T-helper 22 cell (primary cell): ENCODE measurements at places on chromosomes 12 and 14.

DNA sequence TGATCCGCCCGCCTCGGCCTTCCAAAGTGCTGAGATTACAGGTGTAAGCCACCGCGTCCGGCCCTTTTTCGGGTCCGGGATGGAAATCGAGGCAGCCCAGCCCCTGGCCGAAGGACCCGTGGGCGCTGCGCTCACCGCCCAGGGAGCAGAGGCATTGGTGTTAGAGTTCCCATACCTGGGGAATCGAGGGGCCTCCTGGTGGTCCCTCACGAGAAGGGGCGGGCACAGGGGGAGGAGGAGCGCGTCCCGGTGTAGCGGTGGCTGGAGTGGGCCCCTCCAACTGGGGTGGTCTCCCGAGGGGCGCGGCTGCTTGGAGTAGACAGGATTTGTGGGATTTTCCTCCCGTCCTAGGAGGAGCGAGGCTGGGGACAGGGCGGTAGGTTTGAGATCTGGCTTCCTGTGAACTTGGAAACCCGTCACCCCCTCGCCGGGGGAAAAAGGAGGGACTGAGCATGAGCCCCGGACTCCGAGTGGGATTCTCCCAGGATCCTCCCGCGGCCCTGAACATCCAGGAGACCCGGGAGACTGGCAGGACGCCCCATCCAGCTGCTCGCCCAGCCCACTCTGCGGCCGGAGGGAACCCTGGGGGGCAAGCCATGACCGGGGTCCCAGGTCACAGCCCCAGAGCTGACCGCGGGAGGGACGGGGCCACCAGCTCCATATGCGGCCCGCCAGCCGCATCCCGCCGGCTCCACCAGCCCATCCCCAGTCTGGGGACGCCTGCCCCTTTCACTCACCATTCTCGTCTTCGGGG, 70.9 kb downstream of the ASCL4 start:
- no peak for DNase-seq

DNA sequence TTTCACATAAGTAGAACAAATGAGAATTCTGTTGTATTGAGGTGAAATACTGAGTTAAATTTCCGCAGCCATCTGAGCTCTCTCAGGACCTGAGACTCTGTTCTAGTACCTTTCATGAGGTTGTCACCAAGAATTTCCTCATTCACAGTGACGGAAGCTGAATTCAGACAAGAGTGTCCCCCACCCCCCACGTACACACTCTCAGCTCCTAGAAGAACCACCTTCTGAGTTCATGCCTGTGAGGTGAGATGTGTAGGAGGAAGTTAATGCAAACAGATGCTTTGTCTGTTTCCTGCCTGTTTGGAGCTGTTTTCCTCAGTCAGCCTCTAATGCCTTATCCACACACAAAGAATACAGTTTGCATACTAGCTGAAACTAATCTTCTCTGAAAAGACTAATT, 18.2 kb downstream of the BICDL1 start:
- peak; percentile 52 for DNase-seq

DNA sequence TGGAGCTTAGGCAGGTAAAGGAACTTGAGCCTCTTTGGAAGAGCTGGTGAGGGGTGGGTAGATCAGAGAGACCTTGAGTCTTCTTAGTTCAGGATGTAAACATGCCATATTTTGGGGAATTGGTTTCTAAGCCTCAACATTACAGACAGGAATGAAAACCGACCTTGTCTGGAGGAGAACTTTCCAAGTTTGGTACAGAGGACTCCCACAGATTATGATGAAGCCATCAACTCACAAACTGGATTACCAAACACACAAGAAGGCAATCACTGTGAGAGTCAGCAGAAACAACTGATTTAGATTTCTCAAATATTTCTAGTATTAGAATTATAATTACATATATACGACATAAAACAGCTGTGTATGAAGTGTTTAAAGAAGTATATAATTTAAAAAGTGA, 22.3 kb upstream of the AMN1 start:
- DNase-seq = no peak

GRCh38 chr14:34355584-34356263, 106.3 kb downstream of the SPTSSA start:
- DNase-seq = no peak

DNA sequence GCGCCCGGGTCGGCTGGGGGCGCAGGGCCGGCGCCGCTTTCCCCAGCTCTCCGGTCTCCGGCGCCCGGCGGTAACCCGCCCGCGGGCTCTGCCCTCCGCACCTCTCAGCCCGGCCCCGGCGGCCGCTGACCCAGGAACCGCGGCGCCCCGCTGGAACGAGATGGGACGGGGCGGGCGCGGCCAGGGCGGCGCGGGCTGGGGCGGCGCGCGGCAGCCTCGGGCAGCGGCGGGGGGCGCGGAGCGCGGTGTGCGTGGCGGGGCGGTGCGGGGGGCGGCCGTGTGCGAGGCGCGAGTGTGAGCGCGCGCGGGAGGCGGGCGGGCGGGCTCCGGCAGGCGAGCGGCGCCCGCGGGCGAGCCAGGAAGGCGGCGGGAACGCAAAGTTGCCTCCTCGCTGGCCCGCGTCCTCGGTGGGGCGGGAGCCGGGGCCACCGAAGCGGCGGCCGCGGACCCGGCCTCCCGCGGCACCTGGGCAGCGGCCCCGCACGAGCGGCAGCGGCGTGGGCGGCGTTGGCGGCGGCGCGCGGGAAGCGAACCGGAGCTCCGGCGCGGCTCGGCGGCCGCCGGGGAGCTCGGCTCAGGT, 671 bp upstream of the DIO3 start:
- no peak for DNase-seq

DNA sequence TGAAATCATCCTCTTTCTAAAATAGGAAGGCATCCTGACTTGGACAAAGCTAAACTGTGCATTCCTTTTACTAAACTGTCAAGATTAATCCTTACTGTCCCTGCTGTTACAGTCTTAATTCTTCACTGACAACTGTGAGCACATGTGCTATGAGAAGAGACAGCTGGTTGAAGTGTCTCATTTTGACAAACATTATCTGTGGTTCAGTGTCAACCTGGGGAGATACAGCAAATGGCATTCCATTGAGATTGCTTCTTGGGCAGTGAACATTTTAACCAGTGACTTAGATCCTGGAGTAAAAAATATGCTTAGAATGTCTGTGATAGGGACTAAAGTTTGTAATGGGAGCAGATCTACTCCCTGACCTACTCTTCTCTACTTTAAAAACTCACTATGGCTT, 552.6 kb upstream of the ATP2B1 start:
- DNase-seq = no peak

- DNase-seq = no peak
These were observed 8.0 kb upstream of the GNPTAB start for GRCh38 chr12:101838628-101839323.

- no peak for DNase-seq
These were observed 1.7 kb downstream of the CDKN1B start for GRCh38 chr12:12718853-12719252.

GRCh38 chr12:109140560-109140959, 24.2 kb downstream of the ACACB start:
- DNase-seq = no peak

- DNase-seq = no peak
These were observed 442.5 kb upstream of the PDE3A start for GRCh38 chr12:19925841-19926240.

DNA sequence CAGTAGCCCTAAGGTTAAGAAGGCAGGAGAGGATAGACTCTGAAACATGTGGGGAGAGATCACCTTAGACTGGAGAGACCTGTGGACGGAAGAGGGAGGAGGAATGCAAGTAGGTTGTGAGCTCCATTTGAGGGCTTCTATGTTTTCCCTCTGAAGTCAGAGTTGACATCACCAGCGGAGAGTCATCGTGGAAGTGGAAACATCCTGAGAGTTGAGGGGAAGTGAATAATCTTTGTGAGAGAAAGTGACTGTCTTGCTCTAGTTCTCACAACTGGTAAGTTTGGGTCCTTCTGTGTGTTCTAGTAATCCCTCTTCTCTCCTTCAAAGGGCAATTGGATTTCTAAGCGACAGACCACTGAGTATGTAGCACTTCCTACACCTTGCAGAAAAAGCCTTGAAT, 103.6 kb upstream of the CCND2 start:
- DNase-seq = no peak

DNA sequence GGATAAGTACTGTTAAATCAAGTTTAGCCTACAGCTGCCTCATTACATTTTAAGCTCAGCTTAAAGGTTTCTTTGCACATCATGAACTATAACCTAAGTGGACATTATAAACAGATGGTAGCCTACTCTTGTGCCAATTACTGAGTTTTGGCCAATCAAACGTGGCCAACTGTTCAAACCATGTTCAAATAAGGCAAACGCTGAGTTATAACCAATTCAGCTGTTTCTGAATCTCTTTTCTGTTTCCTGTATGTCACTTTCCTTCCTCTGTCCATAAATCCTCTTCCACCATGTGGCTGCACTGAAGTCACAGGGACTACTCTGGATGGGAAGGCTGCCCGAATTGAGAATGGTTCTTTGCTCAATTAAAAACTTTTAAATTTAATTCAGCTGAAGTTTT, 98.4 kb downstream of the BCAT1 start:
- no peak for DNase-seq

- DNase-seq = no peak
These were observed 9.8 kb upstream of the FERMT2 start for GRCh38 chr14:52960627-52961026.

DNA sequence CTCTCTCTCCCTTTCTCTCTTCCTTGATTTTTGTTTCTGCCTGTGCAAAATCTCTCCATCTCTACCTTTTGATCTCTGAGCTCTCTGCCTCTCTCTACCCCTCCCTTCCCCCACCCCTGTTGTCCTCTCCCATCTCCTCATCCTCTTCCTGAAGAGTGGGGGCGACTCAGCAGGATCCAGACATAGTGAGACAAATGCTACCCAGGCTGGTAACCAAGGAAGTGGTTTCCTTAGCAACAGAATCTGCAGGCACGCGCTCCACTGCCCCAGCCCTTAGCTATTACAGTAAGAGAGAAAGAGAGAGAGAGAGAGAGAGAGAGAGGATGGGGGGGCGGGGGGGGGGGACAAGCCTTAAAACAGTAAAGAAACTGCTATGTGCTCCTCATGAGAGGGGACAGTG, 85.6 kb downstream of the CMKLR1 start:
- no peak for DNase-seq

- DNase-seq = no peak
These were observed 9.6 kb upstream of the EP400 start for GRCh38 chr12:131940141-131940547.

DNA sequence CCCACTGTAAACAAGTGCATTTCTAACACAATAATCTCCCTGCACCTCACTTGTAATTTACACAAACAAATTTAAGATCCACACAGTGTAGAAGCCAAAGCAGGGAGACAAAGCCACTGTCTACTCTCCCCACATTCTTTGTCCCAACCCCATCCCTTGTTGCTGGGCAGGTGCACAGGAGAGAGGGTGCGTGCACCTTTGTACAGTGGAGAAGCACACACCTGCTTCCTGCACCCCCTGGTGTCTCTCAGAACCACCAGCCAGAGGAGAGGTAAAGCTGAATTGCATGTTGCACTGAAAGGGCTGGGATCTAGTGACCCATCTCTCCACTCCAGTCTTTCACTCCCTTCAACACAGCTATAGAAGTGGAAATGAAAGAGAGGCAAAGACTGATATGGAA, 51.4 kb upstream of the IFNG-AS1 start:
- DNase-seq = no peak

DNA sequence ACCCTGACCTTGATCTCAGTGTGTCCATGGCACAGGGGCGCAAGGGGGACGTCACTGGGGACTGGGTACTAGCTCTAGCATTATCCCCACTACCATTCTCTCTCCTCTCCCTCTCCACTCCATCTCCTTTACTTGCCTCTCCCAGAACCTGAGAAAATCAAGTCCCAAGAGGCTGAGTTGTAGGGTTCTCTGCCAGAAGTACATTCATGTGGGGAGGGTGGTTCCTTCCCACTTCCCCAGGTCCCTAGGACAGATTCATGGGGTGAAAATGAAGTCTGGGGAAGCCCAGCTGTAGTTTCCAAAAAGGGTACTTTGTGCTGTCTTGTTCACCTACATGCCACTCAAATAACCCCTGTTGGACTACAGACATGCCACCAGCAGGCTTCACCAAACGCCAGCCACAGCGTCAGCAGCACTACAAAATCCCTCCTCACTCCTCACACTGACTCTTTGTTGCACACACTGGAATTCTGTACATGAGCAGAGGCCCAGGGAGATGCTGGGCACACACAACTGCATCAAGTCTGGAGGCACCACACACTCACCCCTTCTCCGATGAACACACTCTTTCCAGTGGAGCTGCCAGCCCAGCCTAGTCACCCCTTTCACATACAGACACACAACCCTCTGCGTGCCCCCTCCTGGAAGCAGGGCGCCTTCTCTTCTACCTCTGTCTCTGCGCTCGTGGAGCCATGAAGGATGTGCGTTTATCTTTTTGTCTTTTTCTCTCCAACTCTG, 6.9 kb downstream of the RARG start:
- DNase-seq = no peak

DNA sequence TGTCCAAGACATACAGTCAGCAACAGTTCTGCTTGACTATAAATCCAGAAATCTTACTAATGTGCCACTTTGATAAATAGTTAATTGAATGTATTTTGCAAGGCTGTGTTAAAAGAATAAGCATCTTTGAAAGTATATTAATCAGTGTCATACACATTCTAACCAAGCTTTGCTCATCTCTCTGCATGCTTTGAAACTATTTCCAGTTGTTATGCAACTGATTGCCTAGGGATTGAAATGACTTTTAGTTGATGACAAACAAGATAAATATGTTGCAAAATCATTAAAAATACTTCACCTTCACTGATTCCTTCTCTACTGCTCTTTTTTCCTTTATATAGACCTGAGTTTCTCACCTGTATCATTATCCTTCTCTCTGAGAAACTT, 91.3 kb downstream of the AEBP2 start:
- DNase-seq = no peak

- no peak for DNase-seq
These were observed 215.1 kb upstream of the FAR2 start for GRCh38 chr12:28933864-28934527.

- no peak for DNase-seq
These were observed 4.2 kb downstream of the CSRP2 start for GRCh38 chr12:76874491-76875190.

- no peak for DNase-seq
These were observed 64.5 kb downstream of the SPTB start for GRCh38 chr14:64815257-64815656.

DNA sequence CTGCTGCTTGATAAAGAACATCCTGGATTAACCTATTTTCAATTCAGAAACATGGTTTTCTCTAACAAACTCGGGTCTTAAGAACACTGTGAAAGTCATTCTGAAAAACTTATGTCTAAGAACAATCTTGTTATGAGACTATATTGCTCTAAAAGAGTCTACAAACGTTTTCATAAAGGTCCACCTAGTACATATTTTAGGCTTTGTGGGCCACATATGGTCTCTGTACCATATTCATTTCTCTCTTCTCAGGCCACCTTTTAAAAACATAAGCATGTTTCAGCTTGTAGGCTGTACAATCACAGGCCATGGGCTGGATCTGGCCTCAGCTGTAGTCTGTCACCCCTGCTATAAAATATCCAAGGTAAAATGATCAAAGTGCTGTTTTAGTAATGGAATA, 39.9 kb downstream of the PPP4R3A start:
- DNase-seq = no peak
